Activated T-cell treated with anti-CD3 and anti-CD28 coated beads for 48 hours (primary cell): ENCODE measurements at places on chromosomes 2 and 18.

- no peak for DNase-seq
Measured at GRCh38 chr2:232354069-232354468, 24.5 kb upstream of the ALPP start.

DNA sequence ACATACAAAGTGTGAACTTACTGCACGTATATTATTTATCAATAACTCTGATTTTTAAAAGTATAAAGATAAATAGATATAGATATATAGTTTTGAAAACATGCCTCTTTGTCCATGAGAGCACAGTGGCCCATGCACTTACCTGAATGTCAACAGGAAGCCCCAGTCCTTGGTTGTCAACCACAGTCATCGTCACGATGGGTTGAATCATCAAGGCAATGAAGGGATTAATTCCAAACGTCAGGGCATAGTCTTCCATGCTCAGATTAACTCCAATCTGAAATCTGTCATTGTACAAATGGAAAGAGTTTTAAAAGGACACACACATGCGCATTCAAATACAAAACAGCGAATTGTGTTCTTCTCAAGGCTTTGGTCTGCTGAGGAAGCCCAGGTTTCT is 15.5 kb downstream of the SCYGR4 start:
- no peak for DNase-seq

- DNase-seq, result no peak
Measured at GRCh38 chr18:48974304-48975119, 23.7 kb upstream of the SMAD7 start.

GRCh38 chr18:9201224-9201623 is 64.6 kb downstream of the ANKRD12 start:
- DNase-seq, result no peak

DNA sequence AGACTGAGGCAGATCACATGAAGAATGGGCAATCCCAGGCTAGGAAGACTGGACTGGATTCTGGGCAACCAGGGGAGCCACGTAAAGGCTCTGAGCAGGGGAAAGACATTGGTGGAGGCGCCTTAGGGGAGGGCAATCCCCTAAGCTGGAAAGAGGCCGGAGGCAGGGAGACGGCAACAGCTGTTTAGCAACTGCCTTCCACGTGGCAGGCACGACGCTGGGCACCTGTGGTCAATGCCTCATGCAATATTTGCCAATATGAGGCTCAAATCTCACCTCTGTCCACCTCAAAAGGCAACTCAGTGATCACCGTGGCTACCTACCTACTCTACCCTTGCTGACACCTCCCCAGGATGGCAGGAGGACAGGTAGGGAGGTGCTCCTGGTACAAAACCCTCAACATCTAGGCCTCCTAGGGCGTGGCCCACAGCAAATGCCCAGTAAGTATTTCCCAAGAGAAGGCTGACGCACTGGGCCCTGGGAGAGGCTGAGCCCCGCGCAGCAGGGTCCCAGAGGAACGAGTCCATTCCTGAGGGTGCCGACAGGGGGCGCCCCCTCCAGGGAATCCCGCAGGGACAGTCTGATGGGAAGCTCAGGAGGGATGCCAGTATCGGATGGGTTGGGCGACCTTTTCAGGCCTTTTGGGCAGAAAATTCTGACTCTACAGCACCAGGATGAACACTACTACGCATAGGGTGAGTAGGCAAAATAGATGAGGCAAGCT is 8.9 kb downstream of the BOLA3 start:
- DNase-seq, result no peak

- DNase-seq, result peak; percentile 45
Measured at GRCh38 chr2:172253190-172254052, 150.7 kb upstream of the DLX2 start.

GRCh38 chr2:175872721-175873120 is 129.3 kb downstream of the LNPK start:
- no peak for DNase-seq

- no peak for DNase-seq
Measured at GRCh38 chr2:23379220-23379695, 5.7 kb upstream of the KLHL29 start.

DNA sequence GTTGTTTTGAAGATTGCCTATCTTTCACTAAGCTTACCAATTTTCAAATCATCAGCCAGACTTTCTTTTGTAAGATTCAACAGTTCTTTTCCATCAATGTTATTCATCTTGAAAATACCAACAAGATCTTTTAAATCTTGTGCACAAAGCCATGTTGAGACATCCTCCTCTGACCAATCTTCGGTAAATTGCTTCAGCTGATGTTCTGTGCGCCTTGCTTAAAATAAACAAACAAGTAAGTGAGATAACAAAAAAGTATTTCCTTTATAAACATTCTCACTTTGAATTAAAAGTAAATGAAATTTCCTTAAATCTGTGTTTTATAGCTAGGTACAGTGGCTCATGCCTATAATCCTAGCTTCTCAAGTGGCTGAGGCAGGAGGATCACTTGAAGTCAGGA is 30.3 kb downstream of the WDSUB1 start:
- DNase-seq, result no peak

- DNase-seq, result no peak
Measured at GRCh38 chr2:35503738-35504199, 851.8 kb upstream of the CRIM1 start.
